Breast epithelium (tissue), 4 donors: ENCODE measurements at places on chromosomes 1 and 21. TPM values are rescaled to one million over a fixed set of nuclear protein-coding genes. Genes with fewer than 3 reads are reported as not detected.

Gene DNM3
- total RNA-seq, result 7.5 TPM

Gene PAX7
- total RNA-seq, result not detected

Gene NUF2
- total RNA-seq, result 1.3 TPM

Gene BEND5
- total RNA-seq, result 3.2 TPM

Gene SAMD11
- 2.9 TPM for total RNA-seq

Gene HEYL
- 2.1 TPM for total RNA-seq

Gene PIGR
- total RNA-seq, result 0.16 TPM

GRCh38 chr1:47757226-47757975, 239.8 kb downstream of the TRABD2B start:
- no peaks in the 10 kb centered on the region for H3K4me1 ChIP-seq
- H3K27me3 ChIP-seq, result no peaks in the 10 kb centered on the region
- DNase-seq, result no peak

DNA sequence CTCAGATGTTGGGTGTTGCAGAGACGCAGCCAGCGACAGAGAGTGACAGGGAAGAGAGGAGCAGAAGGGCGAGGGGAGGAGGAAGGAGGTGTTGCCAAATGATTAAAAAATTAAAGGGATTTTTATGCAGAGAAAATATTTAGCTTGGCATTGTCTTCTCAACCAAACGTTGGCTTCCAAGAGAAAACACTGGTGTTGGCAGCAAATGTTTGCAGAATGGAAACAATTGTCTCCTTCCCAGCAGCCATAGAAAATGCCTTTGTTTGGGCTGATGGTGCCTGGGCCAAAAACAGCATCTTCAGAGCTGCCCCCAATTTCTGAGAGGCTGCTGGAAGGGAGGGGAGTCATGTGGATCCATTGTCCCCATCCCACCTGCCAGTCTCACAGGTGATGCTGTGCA, 29.7 kb upstream of the GRIK3 start:
- H3K4me3 ChIP-seq, result no peak overlapping the region
- no peaks in the 10 kb centered on the region for H3K27me3 ChIP-seq
- H3K4me1 ChIP-seq, result no peaks in the 10 kb centered on the region
- no peaks in the 10 kb centered on the region for H3K36me3 ChIP-seq

- DNase-seq, result no peak
- no peak overlapping the region for H3K27ac ChIP-seq
- H3K36me3 ChIP-seq, result no peaks in the 10 kb centered on the region
- no peaks in the 10 kb centered on the region for H3K27me3 ChIP-seq
- no peak overlapping the region for H3K4me3 ChIP-seq
These were observed 15.4 kb upstream of the VSIG8 start for GRCh38 chr1:159877695-159878444.

- H3K36me3 ChIP-seq, result no peaks in the 10 kb centered on the region
- no peak overlapping the region for H3K4me3 ChIP-seq
- H3K27ac ChIP-seq, result no peak overlapping the region
These were observed 45.5 kb upstream of the PRRX1 start for GRCh38 chr1:170618421-170618820.

- no peak for DNase-seq
- no peaks in the 10 kb centered on the region for H3K27me3 ChIP-seq
- no peak overlapping the region for H3K27ac ChIP-seq
- no peaks in the 10 kb centered on the region for H3K36me3 ChIP-seq
These were observed 43.0 kb upstream of the RAP1A start for GRCh38 chr1:111576547-111576946.

DNA sequence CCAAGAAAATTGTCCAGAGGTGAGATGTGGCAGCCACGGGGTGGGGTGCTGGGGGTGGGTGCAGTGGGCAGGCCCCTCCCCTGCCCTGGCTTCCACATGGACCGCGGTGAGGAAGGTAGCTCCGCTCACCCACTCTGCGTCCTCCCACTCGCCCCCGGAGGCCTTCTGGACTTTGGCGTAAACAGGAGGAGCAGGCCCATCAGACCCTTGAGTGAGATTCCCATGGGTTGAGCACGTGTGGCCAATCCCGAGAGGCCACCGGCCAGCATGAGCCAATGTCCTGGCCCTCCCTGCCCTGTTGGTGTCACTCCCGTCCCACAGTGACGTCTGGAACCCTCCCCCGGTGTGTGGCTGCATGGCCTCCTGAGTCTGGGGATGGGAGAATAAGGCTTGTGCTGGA, 8.2 kb upstream of the TMEM240 start:
- H3K4me3 ChIP-seq, result no peak overlapping the region
- no peak overlapping the region for H3K27ac ChIP-seq
- H3K27me3 ChIP-seq, result no peaks in the 10 kb centered on the region
- no peaks in the 10 kb centered on the region for H3K4me1 ChIP-seq
- no peaks in the 10 kb centered on the region for H3K36me3 ChIP-seq

DNA sequence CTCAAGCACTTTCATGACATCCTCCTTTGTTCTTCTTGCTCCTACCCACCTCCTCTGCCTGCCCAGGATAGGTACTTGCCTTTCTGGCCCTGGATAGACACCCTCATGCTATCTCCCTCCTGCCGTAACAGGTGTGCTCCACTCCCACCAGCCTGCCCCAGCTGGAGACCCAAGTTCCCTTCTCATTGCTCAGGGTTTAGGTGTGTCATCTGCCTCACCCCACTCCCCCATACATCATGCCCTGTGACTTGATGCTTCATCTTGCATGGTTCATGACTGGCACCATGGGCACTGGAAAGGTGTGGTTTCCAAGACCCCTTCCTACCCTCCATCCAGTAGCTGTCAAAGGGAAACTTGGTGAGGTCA, 5.9 kb downstream of the RHEX start:
- H3K27me3 ChIP-seq, result no peaks in the 10 kb centered on the region
- no peak overlapping the region for H3K27ac ChIP-seq
- H3K36me3 ChIP-seq, result no peaks in the 10 kb centered on the region
- no peak overlapping the region for H3K4me3 ChIP-seq
- DNase-seq, result no peak

GRCh38 chr1:31672986-31673385, 28.3 kb upstream of the PEF1 start:
- H3K4me1 ChIP-seq, result peaks cover 7% of the 10 kb centered on the region
- DNase-seq, result no peak
- no peaks in the 10 kb centered on the region for H3K27me3 ChIP-seq
- H3K27ac ChIP-seq, result no peak overlapping the region

DNA sequence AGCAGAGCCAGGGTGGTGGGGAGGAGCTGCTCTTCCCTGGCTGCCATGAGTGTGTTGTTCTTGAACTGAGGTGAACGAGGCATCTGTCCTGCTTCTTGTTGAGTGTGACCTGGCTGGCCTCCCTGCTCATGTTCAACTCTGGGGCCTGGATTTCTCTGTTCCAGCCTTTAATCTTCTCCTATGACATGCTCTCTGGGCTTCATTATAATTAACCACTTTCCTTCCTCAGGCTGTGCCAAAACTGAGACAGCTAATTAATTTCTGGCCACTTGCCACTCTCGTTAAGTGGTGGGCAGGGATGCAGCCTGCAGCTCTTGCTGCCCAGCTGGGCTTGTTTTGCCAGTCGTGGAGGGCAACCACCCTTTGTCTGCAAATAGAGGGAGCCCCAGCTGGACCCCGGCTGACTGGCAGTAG, 23.3 kb downstream of the OPRD1 start:
- no peaks in the 10 kb centered on the region for H3K36me3 ChIP-seq
- no peak overlapping the region for H3K4me3 ChIP-seq
- H3K4me1 ChIP-seq, result no peaks in the 10 kb centered on the region
- H3K27me3 ChIP-seq, result no peaks in the 10 kb centered on the region

DNA sequence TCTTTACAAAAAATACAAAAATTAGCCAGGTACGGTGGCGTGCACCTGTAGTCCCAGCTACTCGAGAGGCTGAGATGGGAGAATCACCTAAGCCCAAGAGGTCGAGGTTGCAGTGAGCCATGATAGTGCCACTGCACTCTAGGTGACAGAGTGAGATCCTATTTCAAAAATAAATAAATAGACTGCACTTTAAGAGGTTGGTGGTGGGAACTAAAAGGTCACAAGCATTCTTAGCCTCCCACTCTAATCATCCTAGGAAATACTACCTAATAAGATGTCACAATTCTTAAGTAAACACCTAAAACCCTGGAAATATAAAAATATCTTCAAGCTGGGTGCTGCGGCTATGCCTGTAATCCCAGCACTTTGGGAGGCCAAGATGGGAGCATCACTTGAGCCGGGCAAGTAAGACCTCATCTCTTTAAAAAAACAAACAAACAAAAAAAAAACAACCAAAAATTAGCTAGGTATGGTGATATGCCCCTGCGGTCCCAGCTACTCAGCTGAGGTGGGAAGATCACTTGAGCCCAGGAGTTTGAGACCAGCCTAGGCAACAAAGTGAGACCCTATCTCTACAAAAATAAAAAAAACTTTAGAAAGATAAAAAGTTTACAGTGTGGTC, 4.1 kb downstream of the DCAF8 start:
- DNase-seq, result no peak
- no peak overlapping the region for H3K4me3 ChIP-seq
- H3K27ac ChIP-seq, result no peak overlapping the region
- no peaks in the 10 kb centered on the region for H3K27me3 ChIP-seq

DNA sequence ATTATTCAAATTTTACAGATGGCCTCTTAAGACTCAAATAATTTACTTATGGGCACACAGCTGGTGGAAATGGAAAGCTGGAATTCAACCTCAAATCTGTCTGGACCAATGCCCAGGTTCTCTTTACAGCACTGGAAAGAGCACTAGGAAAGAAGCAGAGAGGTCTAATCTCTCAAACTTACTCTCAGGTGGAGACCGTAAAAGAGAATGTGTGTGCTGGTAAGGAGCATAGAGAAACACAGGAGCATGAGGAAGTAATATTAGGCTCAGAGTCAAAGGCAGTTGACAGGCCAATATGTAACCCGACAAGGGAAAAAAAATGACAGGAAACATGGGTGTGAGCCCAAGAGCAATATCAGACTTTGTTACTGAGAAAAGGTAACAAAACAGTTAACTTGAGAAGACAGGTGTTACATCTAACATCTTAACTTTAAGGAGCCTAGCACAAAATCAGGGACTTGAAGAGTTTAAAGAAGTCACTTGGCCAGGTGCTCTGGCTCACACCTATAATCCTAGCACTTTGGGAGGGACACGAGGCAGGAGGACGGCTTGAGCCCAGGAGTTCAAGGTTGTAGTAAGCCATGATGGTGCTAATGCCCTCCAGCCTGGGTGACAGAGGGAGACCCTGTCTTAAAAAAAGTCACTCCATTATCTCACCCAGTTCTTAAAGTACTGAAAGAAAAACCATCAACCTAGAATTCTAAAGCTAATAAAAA, 20.7 kb downstream of the PPP1R15B start:
- no peak for DNase-seq
- H3K27me3 ChIP-seq, result no peaks in the 10 kb centered on the region
- H3K4me3 ChIP-seq, result no peak overlapping the region

DNA sequence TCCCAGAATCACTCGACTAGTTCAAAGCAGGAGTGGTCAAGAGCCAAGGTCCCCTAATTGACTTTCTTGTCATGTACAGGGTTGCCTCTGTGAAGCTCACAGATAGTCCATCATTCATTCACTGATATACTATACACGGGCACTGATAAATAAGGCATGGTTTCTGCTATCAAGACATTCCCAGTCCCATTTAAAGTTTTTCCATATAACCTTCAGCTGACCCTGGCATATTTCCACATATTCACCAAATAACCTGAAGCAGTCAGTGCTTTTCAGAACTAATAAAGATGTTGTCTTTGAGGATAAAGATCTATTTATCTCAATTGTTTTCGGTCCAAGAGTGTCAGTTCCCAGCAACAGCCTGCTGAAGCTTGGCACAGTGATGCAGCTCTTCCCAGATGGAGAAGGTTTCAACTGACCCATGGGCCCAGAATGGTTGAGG, 173.4 kb downstream of the ZZZ3 start:
- no peak overlapping the region for H3K4me3 ChIP-seq
- H3K27ac ChIP-seq, result peak overlapping the region; percentile 37
- H3K27me3 ChIP-seq, result no peaks in the 10 kb centered on the region
- no peak for DNase-seq
- no peaks in the 10 kb centered on the region for H3K4me1 ChIP-seq

DNA sequence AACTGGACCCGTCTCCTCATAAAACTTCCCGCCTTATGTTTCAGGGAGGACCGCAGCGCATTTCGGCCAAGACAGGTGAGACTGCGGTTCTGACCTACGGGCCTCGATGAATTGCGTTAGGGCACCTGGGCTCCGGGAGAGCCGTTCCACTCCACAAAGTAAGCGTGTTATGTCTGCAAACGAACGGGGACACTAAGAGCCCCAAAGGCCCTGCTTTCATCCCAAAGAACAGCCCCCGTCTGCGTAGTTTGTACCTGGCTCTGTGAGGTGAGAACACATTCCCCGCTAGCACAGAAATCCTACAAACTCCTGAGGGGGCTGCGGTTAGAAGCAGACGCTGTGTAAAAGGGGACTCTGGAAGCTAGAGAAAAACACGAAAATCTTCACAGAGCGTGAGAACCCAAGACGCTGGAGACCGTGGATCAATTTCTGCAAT, 41.6 kb upstream of the PPIAL4F start:
- H3K27ac ChIP-seq, result peak overlapping the region; percentile 99
- no peaks in the 10 kb centered on the region for H3K27me3 ChIP-seq
- DNase-seq, result no peak
- H3K4me3 ChIP-seq, result peak overlapping the region; percentile 50

DNA sequence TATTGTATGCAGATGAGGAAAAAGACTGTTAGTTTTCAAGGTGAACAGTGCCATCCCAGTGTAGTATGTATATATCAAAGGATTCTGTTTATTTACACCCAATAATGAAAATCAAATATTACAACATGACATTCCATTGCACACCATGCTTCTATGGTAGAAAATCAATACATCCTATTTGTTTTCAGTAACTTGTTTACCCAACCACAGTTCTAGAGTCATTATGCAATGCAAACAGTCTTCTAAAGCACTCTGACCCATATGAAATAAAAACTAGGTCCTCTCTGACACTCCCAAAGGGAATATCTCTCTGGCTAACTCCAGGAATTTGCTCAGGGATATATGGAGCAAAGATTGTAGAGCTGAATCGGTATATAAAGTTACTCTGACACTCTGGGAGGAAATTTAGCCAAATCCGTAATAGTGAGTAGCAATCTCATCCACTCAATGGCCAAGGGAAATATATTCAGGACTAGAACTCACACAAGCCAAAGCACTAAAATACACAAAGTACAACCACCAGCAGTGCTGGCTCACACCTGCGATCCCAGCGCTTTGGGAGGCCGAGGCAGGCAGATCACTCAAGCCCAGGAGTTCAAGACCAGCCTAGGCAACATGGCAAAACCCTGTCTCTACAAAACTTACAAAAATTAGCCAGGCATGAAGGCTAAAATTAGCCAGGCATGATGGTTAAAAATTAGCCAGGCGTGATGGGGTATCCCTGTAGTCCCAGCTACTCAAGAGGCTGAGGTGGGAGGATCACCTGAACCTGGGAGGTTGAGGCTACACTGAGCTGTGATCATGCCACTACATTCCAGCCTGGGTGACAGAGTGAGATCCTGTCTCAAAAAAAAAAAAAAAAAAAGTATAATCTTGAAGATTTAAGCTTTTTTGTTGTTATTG, 75.2 kb downstream of the RERE start:
- no peaks in the 10 kb centered on the region for H3K27me3 ChIP-seq
- no peak for DNase-seq
- no peaks in the 10 kb centered on the region for H3K4me1 ChIP-seq
- no peak overlapping the region for H3K4me3 ChIP-seq

- H3K27ac ChIP-seq, result no peak overlapping the region
- H3K4me3 ChIP-seq, result no peak overlapping the region
- no peaks in the 10 kb centered on the region for H3K27me3 ChIP-seq
- peaks cover 4% of the 10 kb centered on the region for H3K36me3 ChIP-seq
- no peaks in the 10 kb centered on the region for H3K4me1 ChIP-seq
These were observed 49.6 kb downstream of the LRRC71 start for GRCh38 chr1:156970017-156970416.
